ENCODE measurements at places on chromosomes 1 and 21. TPM values are rescaled to one million over a fixed set of nuclear protein-coding genes. Genes with fewer than 3 reads are reported as not detected.

- DNase-seq, result no peak
Observed at GRCh38 chr1:186747661-186748060, 67.4 kb upstream of the PTGS2 start.

DNA sequence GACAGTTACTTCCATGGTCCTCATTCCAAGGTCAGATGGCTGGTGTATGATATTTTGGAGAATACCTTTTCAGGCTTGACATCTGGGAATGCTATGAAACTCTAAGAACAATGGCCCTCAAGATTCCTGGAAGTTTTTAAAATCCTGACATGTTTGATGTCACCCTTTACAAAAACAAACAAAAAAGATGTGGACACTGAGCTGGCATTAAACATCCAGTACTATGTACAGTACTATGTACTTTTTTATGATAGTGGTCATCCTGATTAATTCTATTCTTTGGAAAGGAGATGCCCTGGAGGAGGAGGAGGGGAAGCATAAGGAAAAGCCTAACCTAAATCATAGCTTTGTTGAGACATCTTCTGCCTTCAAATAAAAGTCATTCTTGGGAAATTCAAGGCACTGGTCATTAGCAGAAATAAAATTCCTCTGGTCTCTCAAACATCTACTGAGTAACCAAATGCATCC lies 235.4 kb downstream of the HMCN1 start:
- no peak for DNase-seq

- DNase-seq, result no peak
Observed at GRCh38 chr1:77336729-77337128, 54.9 kb downstream of the AK5 start.

DNA sequence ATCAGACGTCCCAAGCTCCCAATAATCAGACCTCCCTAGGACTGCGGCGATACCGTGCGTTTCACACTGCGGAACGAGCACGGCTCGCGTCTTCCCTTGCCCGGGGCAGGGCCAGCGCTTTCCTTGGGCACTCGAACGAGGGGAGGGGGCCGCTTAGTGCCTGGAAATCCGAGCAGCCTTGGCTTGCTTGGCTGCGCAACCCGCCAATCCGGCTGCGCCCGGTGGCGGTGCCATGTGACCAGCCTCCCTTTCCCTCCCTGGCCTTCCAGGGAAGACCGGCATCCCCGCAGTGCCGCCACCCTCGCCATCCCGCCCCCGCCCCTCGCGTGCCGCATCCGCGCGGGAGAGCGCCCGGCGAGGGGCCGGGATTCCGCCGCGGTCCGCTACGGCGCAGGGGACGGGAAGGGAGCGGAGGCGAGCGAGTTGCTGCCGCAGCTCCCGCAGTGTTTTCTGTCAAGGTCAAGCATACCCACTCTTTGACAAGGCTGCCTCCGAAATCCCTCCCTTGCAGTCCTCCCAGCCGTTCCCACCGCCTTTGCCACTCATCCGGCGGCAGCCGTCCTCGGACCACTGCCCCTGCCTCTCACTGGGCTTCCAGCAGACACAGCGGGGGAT lies 8.3 kb upstream of the RNF19B start:
- DNase-seq, result no peak

The LAPTM5 gene
- total RNA-seq, result 206 TPM

The TMEM52 gene
- 0.94 TPM for total RNA-seq

The FCRL1 gene
- total RNA-seq, result not detected

Measured in CD8-positive, alpha-beta memory T cell (primary cell).